Globus pallidus (tissue), 1 donor: ENCODE measurements at places on chromosomes 7 and 10.

DNA sequence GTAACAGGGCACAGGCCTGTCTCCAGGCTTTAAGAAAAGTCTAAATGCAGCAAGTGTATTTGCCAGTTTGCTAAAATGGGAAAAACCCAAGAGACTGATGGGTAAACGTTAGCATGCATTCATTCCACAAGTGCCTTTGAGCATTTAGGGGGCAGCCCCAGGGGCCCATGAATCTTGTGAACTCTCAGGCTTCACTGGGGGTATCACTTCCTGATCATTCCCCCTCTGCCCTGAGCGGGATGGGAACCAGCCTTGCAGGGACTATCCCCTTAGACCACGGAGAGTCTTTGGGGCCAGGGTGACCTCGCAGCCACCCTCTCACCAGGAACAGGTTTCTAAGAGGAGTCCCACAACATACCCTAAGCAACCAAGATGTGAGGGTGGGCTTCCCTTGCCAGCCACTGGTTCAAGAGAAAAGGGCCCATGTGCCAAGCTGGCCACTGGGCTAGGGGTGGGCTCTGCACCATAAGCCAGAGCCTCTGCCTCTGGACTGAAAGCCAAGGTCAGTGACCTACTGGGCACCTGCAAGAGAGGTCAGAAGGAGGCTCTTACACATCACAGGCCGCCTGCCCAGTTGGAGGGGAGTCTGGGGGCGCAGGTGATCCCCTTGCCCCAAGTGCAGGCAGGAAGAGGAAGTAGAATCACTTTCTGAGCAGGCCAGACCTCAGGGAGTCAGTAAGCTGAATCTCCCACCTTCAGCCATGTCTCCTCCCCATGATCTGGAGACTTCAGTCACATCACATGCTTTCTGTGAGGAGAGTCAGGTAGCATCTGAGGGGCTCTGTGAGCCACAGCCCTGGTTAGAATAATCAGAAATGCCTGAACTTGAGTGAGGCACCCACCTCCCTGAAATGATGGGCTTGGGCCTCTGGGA, 75.0 kb downstream of the C10orf105 start:
- DNase-seq, result no peak

DNA sequence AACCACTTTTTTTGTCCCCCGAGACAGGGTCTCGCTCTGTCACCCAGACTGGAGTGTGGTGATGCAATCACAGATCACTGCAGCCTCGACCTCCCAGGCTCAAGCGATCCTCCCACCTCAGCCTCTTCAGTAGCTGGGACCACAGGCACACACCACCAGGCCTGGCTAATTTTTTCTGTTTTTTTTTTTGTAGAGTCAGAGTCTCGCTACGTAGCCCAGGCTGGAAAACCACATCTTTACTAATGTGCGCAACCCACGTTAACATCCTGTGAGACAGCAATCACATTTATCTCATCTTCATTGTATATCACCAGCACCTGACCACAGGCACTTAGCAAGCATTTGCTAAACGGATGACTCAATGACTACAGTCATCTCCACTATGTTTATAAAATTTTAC, 77.8 kb upstream of the ATP6V0A4 start:
- DNase-seq, result no peak

DNA sequence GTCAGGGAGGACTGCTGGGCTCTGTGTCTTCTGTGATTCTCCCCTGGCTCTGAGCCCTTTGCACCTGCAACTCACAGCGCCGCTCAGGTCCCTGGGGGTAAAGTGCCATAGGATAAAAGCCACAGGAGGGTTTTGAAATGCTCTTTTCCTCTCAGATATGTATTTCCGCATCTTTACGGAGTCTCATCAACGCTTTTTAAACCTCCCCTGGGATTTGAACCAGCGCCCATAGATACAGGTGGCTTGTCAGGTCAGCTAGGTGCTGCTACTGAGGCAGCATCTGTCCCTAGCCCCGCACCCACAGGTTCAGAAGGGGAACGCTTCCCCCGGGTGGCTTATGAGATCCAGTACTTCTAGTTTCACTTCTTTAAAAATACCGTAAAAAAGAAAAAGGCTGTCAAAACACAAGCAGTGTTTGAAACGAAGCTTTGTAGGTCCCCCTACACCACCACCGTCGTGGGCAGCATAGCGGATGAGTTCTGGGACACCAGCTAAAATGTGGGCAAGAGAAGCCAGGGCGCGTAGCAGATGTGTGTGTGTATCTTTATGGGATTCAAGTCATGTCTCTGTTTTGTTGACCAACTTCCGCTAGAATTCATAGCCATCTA, 173.5 kb downstream of the CUX1 start:
- DNase-seq, result peak; percentile 15

DNA sequence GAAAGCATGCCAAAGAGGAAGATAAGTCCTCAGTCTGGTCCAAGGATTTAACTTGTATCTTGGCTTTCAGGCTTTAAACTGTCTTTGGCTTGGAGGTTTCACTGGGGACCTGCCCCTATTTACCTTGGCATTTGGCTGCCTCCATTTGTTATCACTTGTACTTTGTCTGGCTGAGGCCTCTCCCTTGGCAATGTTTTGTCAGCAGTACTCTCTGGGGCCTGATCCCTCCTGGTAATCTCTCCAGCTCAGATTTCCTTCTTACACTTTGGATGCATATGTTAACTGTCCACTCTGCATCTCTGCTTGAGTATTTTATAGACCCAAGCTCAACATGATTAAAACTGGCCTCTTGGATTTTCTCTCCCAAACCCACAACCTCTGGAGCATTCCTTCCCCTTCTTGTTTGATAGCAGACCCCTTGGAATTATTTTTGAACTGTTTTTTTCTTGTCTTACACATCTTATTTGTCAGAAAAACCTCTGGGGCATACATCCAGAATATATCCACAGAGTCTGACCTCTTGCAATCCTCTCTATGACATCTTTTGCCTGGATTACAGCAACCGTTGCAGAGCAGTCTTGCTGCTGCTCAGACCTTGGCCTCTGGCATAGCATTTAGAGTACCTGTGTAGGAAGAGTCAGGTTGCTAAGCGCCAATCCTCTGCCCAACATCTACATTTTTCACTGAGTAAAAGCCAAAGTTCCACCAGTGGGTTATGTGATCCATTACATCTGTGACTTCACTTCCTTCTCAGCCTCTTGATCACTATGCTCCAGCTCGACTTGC, 35.2 kb downstream of the ZNF487 start:
- no peak for DNase-seq

DNA sequence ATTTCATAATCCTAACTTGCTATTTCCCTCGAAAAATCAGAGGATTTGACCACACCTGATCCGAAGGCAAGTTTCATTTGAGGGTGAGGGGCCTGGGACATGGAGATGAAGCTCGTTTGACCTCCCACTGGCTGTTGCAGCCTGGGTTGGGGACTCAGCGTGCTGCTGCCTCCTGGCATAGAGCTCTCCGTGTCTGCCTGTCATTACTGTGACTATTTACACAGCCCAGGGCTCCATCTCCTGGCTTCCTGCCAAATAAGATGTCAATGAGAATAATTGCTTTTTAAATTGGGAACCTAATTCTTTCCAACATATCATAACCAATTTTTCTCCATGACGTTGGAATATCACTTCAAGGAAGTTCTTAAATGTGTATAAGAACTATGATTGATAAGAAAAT, 139.3 kb upstream of the COBL start:
- no peak for DNase-seq

GRCh38 chr10:29667191-29667590, 32.4 kb upstream of the SVIL start:
- DNase-seq, result no peak

- DNase-seq, result peak; percentile 70
These were observed 19.6 kb upstream of the AGAP5 start for GRCh38 chr10:73717556-73717955.

DNA sequence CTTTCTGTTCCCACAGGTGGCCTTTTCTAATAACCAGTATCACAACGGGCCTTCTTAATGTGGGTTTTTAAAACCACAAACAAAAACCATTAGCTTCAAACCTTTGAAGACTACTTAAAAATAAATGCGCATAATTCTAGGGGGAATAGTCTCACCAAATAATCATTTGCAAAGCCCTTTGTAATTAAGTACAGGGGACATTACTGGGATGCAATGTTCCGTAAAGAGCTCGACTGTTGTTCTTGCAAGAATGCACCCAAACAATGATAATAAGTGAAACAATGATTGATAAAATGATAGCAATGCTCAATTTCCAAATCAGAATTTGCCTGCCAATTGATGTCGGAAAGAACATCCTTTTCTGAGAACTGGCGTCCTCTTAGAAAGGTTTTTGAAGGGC, 589.1 kb upstream of the ADARB2 start:
- DNase-seq, result no peak

DNA sequence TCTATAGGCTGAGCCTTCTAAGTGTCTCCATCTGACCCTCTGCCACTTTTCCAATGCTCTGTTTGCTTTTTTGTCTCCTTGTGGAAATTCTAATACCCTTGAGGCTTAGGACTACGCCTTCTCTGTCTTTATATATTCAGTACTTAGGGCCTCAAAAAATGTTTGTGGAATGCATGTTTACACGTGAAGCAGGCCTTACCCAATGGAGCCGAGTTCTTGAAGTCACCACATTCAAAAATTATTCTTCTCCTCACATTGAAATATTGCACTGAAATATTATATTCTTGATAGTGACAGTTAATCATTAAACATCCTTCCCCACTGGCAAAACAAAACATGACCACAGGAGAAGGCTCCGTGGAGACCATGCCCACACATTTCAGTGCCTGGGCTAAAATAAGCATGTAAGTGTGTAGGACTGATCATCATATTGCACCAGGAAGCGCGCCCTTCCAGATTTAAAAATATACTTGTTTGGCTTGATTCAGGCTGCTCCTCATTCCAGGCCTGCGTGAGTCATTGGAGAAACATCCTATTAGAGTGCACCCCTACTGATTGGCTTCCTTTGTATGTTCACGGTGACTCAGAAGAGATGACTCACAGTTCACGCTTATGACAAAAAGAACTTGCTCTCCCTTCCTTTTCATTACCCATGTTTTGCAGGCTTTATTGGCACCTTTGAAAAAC, 307.4 kb upstream of the AOAH start:
- peak; percentile 59 for DNase-seq

DNA sequence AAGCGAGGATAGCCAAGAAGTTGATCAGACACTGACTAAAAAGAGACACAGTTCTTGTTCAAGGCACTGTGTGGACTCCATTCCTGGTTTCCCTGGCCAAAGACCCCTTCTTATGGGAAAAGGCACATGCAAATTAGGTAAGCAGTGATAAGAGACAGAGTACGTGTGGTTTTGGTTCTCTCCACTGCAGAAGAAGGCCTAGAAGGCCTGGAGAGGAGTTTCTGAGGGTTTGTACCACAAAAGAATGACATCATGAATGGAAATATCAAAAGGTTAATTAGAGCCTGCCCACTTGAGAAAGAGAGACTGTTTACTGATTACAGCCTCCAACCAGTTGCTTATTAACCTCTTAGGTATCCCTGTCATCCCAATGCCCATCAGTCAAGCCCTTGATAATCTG, 137.5 kb downstream of the ZNF365 start:
- DNase-seq, result no peak

- no peak for DNase-seq
These were observed 884 bp upstream of the GSTO1 start for GRCh38 chr10:104253606-104254410.

- DNase-seq, result no peak
These were observed 9.3 kb downstream of the POR start for GRCh38 chr7:75924256-75924655.

DNA sequence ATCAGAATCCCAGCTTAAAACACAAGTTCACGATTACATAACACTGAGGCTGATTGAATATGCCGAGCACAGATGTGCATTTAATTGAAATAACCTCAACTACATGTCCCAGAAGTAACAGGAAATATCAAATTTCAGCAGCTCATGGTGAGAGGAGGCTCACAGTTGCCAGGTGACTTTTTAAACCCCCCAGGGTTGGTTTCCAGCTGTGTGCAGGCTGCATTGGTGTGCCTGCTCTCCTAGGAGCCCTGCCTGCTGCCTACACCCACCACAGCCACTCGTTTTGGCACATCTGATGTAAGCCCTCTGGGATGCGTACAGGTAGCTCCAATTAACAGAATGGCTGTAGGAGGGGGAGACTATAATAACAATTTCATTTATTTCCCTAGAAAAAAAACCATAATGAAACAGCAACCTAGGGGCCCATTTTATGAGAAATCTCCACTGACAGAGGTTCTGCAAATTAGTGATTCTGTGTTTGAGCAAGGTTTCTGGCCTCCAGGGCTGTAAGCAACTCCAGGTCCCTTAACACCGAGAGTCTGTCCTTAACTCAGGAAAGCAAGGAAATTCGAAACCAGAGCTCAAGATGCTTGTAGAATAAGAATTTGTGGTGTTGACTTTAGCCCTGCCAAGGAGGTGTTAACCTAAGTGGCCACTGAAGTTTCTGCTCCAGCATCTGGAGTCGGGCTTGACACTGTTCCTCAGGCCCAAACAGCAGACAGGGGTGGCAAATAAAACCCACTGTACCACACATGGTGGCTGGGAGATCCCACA, 161.9 kb downstream of the BMPER start:
- no peak for DNase-seq

- DNase-seq, result no peak
These were observed 94.5 kb downstream of the MAD1L1 start for GRCh38 chr7:2138146-2138765.

GRCh38 chr7:20053334-20054104, 163.7 kb downstream of the MACC1 start:
- no peak for DNase-seq

DNA sequence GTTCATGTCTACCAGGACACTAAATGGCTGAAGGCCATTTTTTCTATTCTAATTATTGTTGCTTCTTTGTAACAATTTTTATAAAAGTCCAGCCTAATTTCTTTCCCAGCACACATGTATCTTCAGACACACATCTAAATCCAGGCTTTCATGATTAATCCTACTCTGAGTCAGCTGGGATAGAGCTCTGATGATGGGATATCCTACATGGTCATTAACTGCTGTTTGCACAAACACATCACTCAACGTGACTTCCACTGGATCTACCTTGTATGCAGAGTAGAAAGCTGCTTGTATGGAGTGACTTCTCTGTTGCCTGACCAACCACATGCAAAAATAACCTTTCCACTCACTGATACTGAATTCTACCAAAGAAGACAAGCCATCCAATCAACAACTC, 260.9 kb downstream of the AHR start:
- no peak for DNase-seq

GRCh38 chr7:45718464-45719330, 144.5 kb downstream of the ADCY1 start:
- DNase-seq, result no peak
